ENCODE measurements at places on chromosomes 7 and 10. TPM values are rescaled to one million over a fixed set of nuclear protein-coding genes. Genes with fewer than 3 reads are reported as not detected.

CACNB2 gene
- not detected for total RNA-seq

PDE6C gene
- not detected for total RNA-seq

LRRC4 gene
- 1.4 TPM for total RNA-seq

ABCB1 gene
- total RNA-seq: 0.26 TPM

HELLS gene
- 9.2 TPM for total RNA-seq

NKX1-2 gene
- not detected for total RNA-seq

CDNF gene
- 1.0 TPM for total RNA-seq

CPED1 gene
- total RNA-seq: 2.8 TPM

ZP3 gene
- 2.8 TPM for total RNA-seq

ARHGAP12 gene
- total RNA-seq: 29.8 TPM

KCP gene
- total RNA-seq: not detected

PNLIPRP3 gene
- not detected for total RNA-seq

SCRN1 gene
- total RNA-seq: 85.3 TPM

ABCC2 gene
- total RNA-seq: 0.43 TPM

GDF10 gene
- under 0.01 TPM for total RNA-seq

AHR gene
- total RNA-seq: 112 TPM

CYP2C18 gene
- not detected for total RNA-seq

GDF2 gene
- not detected for total RNA-seq

PHYHIPL gene
- not detected for total RNA-seq

CYP26C1 gene
- 1.4 TPM for total RNA-seq

ZNF503 gene
- total RNA-seq: 1.3 TPM

KEL gene
- not detected for total RNA-seq

PON3 gene
- total RNA-seq: 0.11 TPM

CALML3 gene
- total RNA-seq: not detected

PTPRN2 gene
- 2.7 TPM for total RNA-seq

PRKCQ gene
- 0.22 TPM for total RNA-seq

CFAP46 gene
- total RNA-seq: 0.54 TPM

UNCX gene
- not detected for total RNA-seq

WNT2 gene
- not detected for total RNA-seq

DDC gene
- not detected for total RNA-seq

IQUB gene
- total RNA-seq: 0.17 TPM

CARD11 gene
- total RNA-seq: 2.1 TPM

ADCY1 gene
- 0.86 TPM for total RNA-seq

HOXA13 gene
- not detected for total RNA-seq

TMEM140 gene
- total RNA-seq: 45.4 TPM

CPVL gene
- total RNA-seq: 0.33 TPM

CCDC136 gene
- 0.33 TPM for total RNA-seq

ASIC3 gene
- 0.09 TPM for total RNA-seq

TMEM270 gene
- total RNA-seq: not detected

HOGA1 gene
- 0.26 TPM for total RNA-seq

CREB5 gene
- total RNA-seq: 2.1 TPM

CDC14C gene
- under 0.01 TPM for total RNA-seq

CD36 gene
- total RNA-seq: 217 TPM

TMEM139 gene
- not detected for total RNA-seq

CAMK2G gene
- 19.9 TPM for total RNA-seq

Data from dermis lymphatic vessel endothelial cell (primary cell).